ENCODE measurements at places on chromosomes 7 and 10.

GRCh38 chr10:98391065-98391464, 23.9 kb downstream of the PYROXD2 start:
- no peak for DNase-seq

DNA sequence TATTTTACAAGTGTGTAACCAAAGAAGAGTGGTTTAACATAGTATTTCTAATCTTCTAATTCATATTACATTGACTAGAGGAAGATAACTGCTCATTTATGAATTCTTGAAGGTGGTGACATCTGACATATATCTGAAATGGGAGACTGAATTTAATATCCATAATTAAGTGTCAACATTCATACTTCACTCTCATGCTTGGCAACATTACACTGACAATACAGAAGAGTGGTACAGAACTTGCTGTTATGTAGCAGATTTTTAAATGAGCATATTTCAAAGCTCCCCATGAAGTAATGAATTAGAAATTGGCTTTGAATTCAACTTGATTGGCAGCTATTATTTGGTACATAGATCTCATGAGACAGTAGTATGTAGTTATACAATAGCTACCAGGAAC, 125.8 kb upstream of the POT1 start:
- DNase-seq = no peak

GRCh38 chr7:39541511-39541910, 24.7 kb upstream of the YAE1 start:
- DNase-seq = no peak

DNA sequence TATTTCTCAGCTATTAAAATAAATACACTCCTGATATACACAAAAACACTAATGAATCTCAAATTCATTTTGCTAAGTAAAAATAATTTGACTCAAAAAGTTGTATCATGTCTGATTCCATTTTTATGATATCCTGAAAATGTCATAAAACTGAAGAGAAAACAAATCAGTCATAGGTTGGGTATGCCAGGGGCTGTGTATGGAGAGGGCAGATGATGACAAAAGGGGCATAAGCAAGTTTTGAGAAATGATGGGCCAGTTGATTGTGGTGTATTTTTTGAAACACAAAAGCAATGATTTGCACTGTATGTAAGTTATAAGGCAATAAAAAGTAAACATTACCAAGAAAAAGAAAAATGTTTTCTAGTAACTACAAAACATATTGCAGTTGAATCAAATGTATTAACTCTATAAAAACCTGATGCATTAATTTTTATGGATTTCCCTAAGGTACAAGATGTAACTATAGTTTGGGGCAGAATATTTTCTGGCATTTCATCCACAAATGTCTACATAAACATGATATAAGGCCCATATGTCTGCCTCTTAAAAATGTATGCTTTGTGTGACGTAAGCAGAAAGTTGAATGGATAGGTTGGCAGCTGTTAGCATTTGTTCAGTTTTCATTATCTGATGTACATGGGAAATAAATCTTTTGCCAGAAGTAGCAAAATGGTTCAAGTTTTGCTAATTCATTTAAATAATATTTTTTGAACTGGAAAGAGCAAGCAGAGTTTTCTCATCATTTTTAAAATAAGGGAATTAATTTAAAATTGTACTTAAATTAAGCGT, 35.1 kb upstream of the ING3 start:
- DNase-seq = no peak

DNA sequence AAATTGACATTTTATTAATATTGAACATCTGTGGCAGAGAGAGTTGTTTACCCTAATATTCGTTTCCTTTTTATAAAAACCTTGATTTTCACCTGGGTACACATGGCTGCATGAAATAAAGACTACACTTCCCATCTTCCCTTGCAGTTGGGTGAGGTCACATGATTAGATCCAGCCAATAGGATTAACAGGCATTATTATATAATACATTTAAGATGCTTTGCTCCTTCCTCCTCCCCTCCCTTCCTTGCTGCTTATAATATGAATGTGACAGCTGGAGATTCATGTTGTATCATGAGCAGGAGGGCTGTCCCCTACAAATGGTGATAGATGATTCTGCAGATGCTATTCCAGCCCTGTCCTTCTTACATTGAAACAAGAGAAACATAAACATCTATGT, 146.6 kb downstream of the SH2D4B start:
- peak; percentile 50 for DNase-seq

DNA sequence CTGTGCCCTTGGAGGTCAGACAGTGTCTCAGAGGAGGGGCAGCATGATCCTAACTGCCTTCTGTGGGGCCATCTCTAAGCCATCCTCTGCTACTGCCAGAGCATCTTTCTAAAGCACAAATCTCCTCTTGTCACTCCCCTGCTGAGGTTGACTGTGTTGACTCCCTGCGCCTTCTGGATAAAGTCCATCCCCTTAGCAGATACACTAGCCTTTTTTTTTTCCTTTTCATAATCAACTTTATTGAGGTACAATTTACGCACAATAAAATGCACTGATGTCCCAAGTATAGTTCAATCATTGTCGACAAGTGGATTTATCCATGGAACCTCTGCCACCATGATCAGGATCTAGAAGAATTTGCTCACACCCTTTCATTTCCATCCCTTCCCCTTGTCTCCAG, 150.1 kb downstream of the SPAG6 start:
- DNase-seq = no peak

DNA sequence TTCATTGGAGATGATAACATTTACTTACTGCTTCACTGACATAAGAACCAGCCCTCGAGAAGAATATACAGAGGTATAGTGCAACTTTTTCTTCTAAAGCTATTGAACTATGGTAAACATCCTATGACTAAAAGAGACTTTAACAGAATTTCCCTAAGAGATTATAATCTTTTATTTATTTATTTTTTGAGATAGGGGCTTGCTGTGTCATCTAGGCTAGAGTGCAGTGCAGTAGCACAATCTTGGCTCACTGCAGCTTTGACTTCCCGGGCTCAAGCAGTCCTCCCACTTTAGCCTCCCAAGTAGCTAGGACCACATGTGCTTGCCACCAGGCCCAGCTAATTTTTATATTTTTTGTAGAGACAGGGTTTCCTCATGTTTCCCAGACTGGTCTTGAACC, 258.5 kb upstream of the FERD3L start:
- no peak for DNase-seq

DNA sequence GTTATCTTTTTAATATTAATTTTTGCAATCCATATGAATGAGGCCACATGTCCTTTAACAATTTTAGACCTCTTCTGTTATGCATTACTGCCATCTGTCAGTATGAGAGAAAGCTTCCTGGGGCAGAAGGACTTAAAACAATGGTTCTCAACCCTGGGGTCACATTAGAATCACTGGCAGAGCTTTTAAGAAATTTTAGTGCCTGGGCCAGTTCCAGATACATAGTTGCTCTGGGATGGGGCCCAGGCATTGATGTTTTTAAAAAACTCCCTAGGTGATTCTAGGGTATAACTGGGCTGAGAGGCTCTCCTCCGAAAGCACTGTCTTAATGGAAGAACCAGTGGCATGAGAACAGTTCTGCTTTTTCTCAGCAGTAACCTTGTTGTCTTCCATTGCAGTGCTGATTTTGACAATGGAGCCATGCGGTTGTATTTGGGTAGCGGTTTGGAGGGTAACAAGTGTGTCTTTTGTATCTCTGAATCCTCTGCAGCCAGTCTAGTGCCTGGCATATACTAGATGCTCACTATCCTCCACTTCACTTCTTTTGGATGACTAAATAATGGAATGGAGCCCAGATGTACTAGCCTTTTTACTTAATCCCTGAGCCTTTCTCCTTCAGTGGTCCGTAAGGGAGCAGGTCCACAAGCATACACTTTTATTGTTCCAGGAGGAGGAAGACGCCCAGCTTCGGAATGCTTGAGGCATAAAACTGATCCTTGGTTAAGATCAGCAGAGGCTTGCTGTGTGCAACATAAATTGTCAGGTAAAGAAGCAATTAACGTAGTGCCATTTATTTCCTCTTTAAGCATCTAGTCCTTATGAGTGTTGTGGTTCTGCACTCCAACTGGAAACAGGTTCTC, 227.1 kb downstream of the AUTS2 start:
- DNase-seq = no peak

DNA sequence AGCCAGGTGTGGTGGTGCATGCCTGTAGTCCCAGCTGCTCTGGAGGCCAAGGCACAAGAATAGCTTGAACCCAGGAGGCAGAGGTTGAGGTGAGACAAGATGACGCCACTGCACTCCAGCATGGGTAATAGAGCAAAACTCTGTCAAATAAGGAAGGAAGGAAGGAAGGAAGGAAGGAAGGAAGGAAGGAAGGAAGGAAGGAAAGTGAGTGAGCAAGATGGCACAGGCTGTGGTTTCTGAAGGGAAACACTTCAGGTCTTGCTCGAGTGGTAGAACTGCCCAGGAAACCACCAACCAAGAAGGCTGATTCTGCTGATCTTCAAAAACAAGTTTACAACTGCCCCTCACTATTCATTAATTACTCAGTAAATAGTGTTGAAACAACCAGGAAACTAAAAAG, 45.2 kb downstream of the EZH2 start:
- no peak for DNase-seq

DNA sequence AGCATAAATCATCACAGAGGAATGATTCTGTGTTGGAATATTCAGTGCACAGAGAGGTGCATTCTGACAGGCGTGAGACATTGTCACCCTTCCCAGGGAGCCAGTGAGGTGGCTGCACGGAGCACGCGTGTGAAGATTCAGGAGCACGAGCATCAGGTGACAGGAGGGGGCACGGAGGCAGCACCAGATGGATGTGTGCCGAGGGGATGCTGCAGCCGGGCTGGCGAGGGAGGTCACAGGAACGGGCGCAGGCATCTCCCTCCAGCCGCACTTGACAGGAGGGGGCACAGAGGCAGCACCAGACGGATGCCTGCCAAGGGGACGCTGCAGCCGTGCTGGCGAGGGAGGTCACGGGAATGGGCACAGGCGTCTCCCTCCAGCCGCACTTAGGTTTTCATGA, 66.5 kb downstream of the DIP2C start:
- no peak for DNase-seq

DNA sequence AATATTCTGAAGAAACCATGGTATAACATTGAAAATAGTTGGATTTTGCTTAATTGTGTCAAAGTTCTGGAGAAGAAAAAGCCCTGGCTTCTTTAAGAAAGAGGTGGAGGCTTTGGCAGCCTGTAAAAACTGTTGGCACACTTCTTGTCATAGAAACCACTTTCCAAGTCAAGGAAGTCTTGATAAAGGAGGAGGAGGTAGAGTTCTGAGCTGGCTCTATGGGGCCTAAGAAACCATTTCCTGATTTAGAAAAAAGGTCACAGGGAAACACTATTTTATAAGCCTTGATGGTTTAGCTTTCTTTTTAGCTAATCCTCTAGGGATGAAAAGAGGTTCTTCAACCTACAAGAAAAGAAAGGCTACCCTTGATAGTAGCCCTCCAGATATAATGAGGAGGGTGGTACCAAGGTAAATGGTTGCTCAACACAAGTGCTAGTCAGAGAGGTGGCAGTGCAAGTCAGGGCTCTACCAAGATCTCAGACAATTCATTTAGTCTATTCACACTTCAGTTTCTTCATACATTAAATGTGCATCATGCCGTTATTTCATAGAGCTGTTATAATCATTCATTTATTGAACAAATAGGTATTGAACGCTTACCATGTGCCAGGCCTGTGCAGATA, 346.9 kb downstream of the RNLS start:
- DNase-seq = no peak

- peak; percentile 79 for DNase-seq
Measured at GRCh38 chr10:100878291-100878910, 34.4 kb upstream of the SLF2 start.

All from SK-N-DZ (cell line).